ENCODE measurements at places on chromosomes 7 and 10. TPM values are rescaled to one million over a fixed set of nuclear protein-coding genes. Genes with fewer than 3 reads are reported as not detected.

DNA sequence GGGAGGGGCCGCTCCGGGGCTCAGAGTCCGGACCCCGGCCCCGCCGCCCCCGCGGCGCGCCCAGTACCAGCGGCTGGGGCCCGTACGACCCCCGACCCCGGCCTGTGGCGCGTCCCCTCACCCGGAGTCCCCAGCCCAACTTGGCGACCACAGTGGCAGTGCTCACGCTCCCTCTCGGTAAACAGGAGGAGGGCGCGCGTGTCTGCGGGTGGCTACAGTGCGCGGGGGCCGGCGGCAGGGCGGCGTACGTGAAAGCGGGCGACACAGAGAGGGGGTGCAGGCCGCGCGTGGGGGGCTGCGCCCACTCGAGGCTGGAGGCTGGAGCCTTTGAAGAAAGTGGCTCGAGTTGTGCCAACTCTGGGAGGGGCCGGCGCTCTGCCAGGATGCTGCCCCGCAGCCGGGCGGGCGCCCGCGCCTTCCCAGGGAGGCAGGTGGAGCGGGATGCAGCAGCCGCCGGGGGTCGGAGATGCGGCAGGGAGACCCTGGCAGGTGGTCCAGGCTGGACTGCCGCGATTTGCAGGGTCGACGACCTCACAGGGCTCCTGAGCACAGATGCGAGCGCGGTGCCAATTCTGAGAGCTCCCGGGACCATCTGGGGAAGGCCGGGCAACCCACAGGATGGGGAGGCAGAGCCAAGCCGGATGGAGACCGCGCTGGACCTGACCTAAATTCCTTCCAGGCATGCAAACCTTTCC lies 655 bp downstream of the PTPRE start:
- no peak for DNase-seq

DNA sequence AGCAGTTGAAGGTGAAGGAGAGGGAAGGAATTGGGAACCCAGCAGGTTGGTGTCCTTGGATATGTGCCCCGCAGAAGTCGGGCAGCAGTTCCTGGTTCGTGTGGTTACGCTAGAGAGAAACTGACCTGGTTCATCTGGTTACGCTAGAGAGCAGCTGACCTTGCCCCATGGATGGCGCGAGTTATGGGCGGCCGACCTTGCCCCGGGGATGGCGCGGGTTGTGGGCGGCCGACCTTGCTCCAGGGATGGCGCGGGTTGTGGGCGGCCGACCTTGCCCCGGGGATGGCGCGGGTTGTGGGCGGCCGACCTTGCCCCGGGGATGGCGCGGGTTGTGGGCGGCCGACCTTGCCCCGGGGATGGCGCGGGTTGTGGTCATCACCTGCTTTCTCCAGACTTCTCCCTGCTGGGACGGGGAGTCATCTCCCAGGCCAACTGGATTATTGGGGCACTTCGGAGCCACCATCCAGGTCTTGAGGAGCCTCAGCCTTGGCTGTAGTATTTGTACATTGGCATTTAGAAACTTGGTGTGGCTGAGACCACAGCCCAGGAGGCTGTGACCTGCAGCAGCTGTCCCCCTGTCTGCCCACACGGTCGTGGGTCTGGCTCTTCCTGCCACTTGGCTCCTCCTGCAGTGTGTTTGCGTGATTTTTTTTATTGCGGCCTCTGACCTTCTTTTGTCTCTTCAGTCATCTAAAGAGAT lies 6.1 kb downstream of the GET4 start:
- DNase-seq: no peak

GRCh38 chr7:69243016-69243415 lies 355.3 kb upstream of the AUTS2 start:
- DNase-seq: no peak

DNA sequence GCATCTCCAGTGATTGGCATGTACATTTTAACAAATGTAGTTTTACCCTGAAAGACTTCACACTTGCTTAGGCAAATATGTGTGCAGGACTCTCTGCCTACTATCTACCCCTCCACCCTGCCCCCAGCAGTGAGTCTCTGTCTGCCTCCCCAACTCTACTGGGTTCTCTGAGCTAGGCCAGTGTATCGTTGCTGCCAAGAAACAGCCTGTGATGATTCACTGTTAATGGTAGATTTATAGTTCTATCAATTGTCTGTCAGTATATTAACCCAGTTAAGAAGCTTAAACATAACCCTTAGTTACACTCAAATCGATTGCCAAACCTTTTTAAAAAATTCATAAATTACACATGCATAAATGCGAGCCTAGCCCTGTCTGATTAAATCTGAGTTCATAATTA lies 137.0 kb downstream of the SND1 start:
- no peak for DNase-seq

DNA sequence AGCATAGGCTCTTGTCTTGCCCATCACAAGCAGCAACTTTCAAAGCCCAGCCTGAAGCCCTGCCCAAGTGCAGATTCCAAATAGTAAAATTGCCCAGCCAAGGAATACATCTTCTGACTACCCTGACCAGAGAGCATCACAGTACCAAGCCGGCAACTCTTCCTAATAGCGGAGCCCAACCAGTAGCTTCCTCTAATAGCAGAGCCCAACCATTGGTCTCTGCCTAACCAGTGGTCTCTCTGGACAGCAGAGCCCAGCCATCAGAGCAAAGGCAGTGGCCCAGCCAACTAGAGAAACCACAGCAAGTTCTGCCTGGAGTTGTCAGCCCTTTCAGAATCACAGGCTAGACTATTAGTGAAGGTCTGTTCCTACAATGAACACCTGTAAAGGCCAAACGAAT lies 285.6 kb downstream of the HGF start:
- DNase-seq: no peak

- DNase-seq: no peak
Measured at GRCh38 chr7:75616421-75617167, 122.1 kb downstream of the HIP1 start.

DNA sequence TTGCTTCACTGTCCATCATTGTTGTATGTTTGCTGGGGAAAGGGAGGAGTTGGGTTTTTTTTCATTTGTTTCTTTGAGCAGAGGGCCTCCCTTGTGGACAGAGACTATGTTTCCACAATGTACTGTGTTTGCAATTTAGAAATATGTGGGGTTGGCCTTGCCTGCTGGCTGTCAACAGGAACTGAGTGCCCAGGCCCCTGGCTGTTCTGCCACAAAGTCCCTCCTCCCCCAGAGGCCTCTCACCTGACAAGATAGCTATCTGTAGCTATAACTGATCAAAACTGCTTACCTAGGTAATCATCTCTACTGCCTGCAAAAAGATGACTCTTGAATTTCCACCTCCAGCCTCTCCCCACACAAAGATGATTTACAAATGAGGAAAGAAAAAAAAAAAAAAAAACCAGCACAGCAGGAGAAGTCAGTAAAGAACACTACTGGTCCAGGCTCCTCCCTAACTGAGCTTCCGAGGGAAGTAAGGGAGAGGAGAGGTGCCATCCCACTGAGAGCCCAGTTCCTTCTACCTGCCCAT lies 121.8 kb downstream of the SGMS1 start:
- no peak for DNase-seq

DNA sequence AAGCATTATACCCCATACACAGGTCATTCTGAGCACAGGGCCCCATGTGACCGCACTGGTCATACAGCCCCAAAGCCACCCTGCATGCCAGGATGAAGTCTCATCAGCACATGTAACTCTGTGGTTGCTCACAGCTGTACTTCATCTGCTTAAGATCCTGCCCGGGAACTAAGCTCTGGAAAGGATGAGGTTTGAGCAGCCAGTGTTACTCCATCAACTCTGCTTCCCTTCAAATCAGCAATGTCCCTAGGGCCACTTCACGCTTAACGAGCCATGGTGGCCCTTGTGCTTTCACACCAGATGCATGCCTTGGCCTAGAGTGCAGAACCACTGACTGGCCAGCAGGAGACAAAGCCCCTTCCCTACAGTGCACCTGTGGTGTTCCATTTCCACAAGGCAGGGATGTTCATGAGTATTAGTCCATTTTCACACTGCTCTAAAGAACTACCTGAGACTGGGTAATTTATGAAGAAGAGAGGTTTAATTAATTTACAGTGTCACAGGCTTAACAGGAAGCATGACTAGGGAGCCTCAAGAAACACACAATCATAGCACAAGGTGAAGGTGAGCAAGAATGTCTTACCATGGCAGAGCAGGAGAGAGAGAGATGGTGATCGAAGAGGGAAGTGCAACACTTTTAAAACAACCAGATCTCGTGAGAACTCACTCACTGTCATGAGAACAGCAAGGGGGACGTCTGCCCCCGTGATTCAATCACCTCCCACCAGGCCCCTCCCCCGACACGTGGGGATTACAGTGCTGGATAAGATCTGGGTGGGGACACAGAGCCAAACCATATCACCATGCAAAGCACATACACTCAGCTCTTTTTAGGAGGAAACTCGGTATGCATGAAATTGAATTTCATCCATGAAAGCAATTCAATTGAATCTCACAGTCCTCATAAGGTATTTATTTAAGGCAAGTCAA lies 149.0 kb upstream of the CDCA7L start:
- peak; percentile 20 for DNase-seq

GRCh38 chr10:110859973-110860376 lies 11.8 kb upstream of the PDCD4 start:
- DNase-seq: peak; percentile 43

GRCh38 chr7:135877805-135878204 lies 99.4 kb downstream of the MTPN start:
- DNase-seq: no peak

DNA sequence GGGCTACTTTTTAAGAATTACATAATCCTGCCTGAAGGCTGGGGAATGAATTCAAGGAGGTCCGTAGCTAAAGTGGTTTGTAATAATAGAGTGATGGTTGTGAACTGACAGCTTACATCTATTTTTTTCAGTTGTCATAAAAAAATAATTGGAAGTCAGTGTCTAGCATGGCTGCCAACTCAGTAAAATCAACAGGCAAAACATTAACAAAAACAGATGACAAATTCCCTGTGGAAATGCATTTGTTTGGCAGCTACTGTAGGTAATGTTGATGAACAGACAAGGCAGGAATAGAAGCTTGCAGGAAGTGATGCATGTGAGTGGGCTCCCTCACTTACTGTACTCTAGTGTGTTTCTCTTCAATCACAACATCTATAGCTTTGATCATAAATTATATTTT lies 766.0 kb upstream of the POT1 start:
- DNase-seq: no peak

- no peak for DNase-seq
Measured at GRCh38 chr7:87624628-87625027, 3.6 kb upstream of the RUNDC3B start.

GRCh38 chr10:21363092-21363730 lies 162.3 kb downstream of the SKIDA1 start:
- DNase-seq: no peak

DNA sequence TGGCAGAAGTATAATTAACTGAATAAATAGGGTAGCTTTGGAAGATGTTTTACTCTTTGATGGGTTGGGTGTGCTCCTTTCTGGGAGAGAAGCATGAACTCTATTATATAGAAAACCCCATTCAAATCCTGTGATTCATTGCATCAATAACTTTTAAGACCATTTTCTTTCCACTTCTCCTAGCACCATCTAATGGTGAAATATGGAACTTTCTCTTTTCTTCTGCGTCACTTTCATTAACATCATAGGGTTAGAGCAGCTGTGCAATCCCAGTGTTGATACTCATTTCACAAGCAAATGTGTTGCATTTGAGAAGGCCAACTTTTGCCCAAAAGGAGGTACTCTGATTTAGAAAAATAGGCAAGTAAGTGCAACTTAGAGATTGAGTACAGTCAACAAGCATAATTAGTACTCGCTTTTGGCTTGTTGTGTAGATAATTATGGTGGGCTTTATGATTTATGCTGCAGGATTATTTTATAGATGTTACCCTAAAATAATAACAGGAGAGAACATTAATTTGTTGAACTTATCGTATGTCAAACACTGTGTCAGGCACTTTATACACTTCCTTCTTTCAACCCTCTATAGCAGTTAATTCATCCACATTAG lies 92.9 kb downstream of the CPED1 start:
- peak; percentile 51 for DNase-seq

GRCh38 chr10:101974091-101974971 lies 81.6 kb downstream of the ARMH3 start:
- DNase-seq: no peak

Gene NKX2-3
- total RNA-seq: not detected

Gene CYP26C1
- total RNA-seq: 0.15 TPM

Gene MCM10
- total RNA-seq: 87.8 TPM

Gene SEMA3A
- not detected for total RNA-seq

Gene XRCC2
- total RNA-seq: 49.6 TPM

Gene LZTS2
- 20.3 TPM for total RNA-seq

Gene SPDYE8
- total RNA-seq: not detected

Gene ATOH7
- total RNA-seq: not detected

Gene SCART1
- 15.2 TPM for total RNA-seq

Gene HMX2
- total RNA-seq: 2.4 TPM

Gene PAPOLB
- 0.07 TPM for total RNA-seq

Gene PNLIPRP1
- not detected for total RNA-seq

Gene GNGT1
- total RNA-seq: not detected
